ENCODE measurements at places on chromosomes 6 and 20.
A peak's percentile ranks its signal among the peaks of the same experiment; 100 is the strongest.

DNA sequence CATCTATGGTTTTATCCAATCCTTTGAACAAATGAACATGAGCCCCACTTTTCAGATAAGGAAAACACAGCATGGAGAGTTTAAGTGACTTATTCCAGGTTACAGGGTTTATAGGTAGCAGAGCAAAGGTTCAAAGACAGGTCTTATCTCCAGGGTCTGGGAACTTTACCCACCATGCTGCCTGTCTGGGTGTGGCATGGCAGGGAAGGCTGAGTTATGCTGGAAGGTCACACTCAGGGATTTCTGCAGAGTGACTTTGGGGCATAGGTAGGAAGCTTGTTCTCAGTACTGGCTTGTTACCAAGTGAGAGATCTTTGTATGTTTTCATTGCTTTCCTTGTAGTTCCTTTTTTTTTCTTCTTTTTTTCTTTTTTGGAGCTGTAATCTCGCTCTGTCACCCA, 1.8 kb downstream of the ZNF831 start:
- DNase-seq, result no peak

- DNase-seq, result peak; percentile 62
Observed at GRCh38 chr6:159180001-159180400, 10.8 kb downstream of the FNDC1 start.

DNA sequence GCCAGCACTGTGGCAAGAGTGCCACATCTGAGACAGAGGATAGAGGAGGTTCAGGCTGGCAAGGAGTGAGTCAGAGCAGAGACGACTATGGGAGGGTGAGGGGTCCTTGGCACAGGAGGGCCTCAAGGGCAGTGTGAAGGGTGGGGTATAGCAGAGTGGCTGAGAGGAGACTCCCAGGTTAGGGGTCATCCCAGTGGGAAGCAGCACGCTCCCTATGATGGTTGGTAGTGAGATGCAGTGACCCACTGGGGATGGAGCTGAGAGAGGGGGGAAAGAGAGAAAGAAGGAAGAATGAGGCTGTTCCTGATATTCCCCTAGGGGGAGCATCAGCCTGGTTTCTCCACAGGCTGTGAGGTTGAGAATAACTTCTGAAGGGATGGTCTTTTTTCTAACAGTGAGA, 97.3 kb downstream of the INSM1 start:
- no peak for DNase-seq

GRCh38 chr6:45655745-45656476, 278.2 kb upstream of the SUPT3H start:
- DNase-seq, result peak; percentile 99

DNA sequence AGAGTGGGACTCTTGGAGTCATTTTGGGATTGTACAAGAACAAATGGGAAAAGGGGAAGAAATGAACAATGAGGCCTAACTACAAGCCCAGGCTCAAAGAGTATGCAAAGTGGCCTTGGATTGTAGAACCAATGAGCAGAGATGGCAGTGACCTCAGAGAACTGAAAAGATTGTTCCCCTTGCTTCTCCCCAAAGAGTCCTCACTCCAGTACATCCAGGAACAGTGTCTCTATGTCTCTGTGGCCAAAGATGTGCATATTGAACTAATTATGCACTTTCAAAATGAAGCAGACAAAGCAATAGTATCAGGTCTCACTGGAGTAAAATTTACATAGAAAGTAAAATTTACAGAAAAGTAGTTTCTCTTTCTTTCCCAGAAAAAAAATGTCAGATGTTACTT, 81.0 kb downstream of the SMLR1 start:
- DNase-seq, result no peak

- no peak for DNase-seq
Observed at GRCh38 chr6:117515326-117515725, 32.9 kb downstream of the DCBLD1 start.

- no peak for DNase-seq
Observed at GRCh38 chr6:169789146-169789943, 37.9 kb downstream of the ERMARD start.

- no peak for DNase-seq
Observed at GRCh38 chr6:134896910-134897309, 53.0 kb downstream of the ALDH8A1 start.

DNA sequence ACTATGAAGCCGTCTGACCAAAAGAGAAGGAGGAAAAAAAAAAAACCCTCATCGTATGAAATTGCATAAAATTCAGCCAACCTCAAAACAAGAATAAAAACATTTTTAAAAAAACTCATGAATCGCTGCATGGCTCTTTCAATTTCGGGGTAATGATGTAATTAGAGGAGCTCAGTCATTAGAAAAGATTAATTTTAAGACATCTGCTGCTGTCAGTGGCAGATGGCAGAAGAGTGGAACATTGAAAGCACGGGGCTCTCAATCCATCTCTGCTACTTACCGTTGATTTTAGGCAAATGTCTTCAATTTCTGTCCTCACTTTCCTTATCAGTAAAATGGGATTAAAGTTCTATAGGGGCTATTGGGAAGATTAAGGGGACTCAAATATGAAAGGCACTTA, 79.1 kb downstream of the EYA2 start:
- DNase-seq, result no peak

DNA sequence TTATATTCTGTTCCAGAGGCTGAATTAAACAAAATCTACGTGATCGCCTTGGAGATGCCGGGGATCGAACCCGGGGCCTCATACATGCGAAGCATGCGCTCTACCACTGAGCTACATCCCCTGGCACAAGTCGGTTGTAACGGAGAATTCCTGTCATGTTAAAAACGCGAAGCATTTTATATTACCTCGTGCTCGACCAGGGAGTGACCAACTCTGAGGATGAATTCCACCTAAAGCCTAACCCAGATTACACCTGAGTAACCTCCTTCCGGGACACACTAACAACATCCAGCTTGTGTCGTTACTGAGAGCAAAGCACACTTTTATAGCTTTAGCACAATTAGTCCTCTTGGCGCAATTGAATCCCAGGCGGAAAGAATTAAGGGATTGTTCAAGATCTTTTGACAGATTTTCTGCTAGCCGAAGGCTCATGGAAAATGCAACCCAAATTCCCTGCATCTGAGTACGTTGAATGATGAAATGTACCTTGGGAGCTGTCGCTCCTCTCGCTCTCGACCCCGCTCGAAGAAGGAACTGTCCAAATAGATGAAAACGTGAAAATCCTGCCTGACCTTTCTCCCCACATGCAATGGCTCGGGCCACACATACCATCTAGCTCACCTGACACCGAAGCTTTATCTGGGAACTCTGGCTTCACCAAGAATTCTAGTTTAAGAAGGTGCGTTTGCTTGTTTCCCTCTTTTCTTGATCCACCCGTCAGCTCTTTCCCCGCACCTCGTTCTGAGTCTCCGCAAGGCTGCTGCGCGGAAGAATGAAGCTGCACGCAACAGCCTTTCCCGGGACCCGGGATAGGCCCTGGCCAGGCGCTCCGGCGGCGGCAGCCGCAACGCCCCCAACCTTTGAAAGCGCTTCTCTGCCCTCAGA, 148.3 kb downstream of the GPX5 start:
- peak; percentile 26 for DNase-seq

- no peak for DNase-seq
Observed at GRCh38 chr20:18801516-18801915, 12.1 kb upstream of the SCP2D1 start.

DNA sequence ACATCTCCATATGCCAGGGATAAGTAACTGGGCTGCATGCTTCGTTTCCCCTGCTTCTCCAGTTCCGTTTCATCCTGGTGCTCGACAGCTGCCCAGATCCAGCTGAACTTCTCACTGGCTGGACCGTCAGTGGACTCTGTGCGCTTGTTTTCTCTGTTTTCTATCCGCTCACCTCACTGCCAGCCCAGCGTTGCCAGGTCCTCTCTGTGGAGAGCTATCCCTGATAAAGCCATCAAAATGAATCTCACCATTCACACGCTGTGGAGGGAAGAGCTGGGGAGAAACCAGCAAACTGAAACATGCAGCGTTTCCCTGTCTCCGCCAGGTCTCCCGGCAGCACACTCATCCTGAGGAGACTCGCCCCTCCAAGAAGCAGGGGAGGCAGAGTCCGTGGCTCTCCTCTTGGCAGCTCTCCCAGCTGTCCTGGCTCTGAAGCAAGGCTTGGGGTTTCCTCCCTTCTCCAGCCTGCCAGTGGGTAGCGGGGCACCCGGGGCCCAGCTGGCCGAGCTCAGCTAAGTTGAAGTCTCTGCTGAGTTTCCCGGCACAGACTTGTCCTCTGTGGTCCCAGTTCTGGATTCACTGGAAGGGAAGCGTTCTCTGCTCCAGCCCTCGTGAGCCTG, 160.9 kb downstream of the DTNBP1 start:
- DNase-seq, result peak; percentile 78

- DNase-seq, result no peak
Observed at GRCh38 chr6:42347456-42347855, 104.3 kb downstream of the TRERF1 start.

DNA sequence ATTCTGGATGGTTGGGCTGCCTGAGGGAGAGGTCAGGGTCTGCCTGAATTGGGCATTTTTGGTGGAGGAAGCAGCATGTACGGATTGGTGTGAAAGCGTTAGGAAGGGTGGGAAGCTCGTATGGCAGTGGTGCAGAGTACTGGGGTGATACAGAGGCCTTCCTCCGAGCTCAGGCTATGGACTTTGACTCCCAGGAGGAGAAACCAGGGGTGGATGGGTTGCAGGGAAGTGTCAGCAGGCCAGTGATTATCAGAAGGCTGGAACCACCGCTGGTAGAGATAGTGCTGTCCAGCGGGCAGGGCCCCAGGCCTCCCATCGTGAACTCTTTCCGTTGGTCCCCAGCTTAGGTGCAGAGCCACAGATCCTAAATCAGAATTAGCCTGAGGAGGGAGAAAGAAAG, 5.3 kb downstream of the WFDC5 start:
- no peak for DNase-seq

DNA sequence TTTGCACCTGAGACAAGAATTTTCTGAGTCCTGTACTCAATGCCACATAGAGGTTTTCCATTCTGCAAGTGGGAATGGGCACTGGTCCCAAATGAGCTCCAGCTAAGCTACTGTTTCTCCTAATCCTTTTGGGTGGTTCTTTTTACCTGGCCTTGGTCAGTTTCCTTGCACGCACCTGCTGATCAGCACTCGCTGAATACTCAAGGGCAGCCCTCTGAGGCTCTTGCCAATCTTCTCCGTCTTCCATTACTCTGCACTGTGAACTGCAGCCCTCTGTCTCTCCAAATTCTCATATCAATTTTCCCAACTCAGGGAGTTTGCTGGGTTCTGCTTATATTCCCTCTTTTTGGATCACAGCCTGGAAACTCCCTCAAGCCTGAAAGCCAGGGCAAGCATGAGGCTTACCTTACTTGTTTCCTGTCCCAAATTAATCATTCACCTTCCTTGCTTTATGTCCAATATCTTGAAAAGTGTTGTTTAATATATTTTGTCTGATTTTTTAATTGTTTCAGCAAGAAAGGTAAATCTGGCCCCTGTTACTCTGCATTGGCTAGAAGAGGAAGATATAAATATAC, 138.0 kb upstream of the TBX18 start:
- no peak for DNase-seq

DNA sequence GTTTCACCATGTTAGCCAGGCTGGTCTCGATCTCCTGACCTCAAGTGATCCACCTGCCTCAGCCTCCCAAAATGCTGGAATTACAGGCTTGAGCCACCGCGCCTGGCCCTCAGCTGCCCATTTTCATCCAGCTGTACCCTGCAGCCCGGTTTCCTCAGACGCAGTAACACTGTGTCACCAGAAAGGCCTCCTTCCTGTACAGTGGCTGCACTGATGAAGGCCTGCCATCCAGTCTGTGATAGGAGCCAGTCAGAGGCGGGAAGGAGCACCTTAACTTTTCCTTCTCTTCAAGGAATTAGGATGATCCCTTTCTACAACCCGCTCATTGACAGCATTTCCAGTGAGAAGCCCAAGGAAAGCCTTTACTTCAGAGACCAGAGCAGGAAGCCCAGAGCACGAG, 75.9 kb downstream of the GFOD1 start:
- DNase-seq, result no peak

- no peak for DNase-seq
Observed at GRCh38 chr6:168841609-168842278, 400.8 kb downstream of the SMOC2 start.

GRCh38 chr20:1001911-1002681, at the start of gene RSPO4:
RSPO4 (minus strand) TSS chr20:1002311; CDS start chr20:1002164, 147 bp downstream.
- DNase-seq, result no peak

DNA sequence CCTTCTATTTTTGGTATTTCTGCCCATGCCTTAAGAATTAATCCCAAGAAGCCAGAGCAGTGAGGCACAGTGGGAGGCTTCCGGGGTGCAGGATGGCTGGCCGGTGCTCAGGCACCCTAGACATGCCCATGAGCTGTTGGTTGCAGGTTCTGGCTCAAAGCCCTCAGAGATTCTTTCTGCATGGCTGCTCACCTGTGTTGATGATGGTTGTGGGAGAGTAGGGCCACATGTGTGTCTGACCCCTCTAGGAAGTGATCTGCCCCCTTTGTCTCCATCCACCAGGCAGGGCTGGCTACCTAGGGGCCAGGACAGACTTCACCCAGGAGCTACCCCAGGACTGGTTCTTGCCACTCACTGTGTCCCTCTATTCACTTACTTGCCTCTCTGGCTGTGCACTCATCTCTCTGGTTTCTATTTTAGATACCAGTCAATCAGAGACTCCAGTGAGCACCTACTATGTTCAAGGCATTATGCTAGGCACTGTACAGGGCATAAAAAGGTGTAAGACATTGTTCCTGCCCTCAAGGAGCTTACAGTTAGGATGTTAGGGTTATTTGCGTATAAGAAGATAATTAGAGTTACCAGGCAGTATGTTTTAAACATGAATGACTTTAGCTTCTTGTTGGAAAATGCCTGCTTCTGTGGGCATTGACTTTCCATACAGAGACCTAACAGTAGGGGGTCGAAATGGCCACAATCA, 16.8 kb downstream of the CD83 start:
- DNase-seq, result no peak

DNA sequence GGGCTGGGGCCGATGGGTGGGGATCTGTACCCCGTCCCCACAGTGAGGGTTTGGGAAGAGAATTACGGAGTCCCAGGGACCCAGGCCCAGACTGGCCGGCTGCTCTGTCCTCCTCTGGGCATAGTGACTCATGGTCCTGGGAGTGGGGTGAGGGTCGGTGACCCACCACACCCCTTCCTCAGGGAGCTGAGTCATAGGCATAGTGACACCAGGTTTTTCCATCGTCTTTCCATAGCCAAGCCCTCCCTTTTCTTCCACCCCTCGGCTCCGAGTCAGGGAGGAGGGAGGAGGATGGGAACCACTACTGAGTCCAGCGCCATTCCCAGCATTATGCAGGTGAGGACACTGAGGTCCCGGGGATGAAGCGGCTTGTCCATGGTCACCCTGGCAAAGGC, 8.9 kb downstream of the CYP21A2 start:
- no peak for DNase-seq

- no peak for DNase-seq
Observed at GRCh38 chr6:72969666-72970065, 255.6 kb downstream of the KHDC1L start.

GRCh38 chr20:19785983-19786285, 27.9 kb downstream of the RIN2 start:
- DNase-seq, result no peak

- peak; percentile 59 for DNase-seq
Observed at GRCh38 chr6:139982652-139983295, 608.3 kb upstream of the CITED2 start.

GRCh38 chr6:42197555-42198362, 3.0 kb upstream of the GUCA1B start:
- no peak for DNase-seq

GRCh38 chr6:124131259-124131658, 327.6 kb downstream of the NKAIN2 start:
- DNase-seq, result peak; percentile 89

- DNase-seq, result peak; percentile 82
Observed at GRCh38 chr6:14596410-14596809, 478.8 kb downstream of the CD83 start.

- DNase-seq, result no peak
Observed at GRCh38 chr6:64170316-64170715, 534.7 kb downstream of the PHF3 start.
